Activated CD4-positive, alpha-beta memory T cell treated with anti-CD3 and anti-CD28 coated beads, Interleukin-2, amount 10 ng/mL, durations not matched to agents 7 days and 5 days (primary cell): ENCODE measurements at places on chromosomes 3 and 15. TPM values are rescaled to one million over a fixed set of nuclear protein-coding genes. Genes with fewer than 3 reads are reported as not detected.

DNA sequence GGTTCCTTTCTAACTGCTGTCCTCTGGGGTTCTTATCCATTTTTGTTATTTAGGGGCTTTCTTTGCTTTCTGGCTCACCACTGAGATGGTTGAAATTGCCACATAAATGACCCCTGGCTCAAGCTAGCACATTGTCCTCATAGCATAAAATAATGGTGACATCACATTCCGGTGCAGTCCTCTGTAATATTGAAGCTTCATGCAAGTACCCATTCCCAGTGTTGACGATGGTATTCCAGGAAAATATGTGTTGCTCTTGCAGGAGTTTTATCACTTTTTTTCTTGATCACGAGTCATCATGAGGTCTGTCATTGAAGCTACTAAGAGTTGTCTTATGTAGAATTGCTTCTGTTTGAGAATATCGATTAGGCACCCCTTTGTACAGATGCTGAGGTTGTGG is 56.1 kb downstream of the CRTC3 start:
- no peak overlapping the region for H3K4me3 ChIP-seq
- no peak overlapping the region for H3K27ac ChIP-seq
- H3K36me3 ChIP-seq, result peaks cover 67% of the 10 kb centered on the region
- peaks cover 49% of the 10 kb centered on the region for H3K4me1 ChIP-seq
- DNase-seq, result no peak

DNA sequence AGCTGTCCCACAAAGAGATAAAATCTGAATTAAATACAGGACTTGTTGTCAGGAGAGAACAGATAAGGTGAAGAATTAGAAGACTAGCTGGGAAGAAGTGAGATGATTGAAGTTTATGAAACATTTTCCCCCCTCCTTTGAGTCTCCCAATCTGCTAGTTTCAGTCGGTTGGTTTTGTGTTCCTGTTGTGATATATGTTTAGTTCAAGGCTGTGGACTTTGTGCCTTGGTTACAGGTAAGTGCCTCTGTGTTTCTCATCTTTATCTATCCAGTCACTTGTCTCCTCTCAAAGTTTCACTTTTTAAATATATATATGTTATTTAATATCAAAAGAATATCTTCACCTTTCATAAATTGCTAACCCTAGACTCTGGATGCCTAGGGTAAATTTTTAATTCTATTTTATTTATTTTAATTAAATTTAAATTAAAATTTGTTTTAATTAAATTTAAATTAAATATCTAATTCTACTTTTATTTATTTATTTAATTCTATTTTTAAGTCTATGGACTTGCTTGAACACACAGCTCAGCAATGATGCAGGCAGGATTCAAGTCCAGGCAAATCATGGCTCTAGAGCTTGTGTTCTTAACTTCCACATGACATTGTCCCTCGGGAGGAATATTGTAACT is 190.0 kb downstream of the FHIT start:
- DNase-seq, result no peak
- no peak overlapping the region for H3K27ac ChIP-seq
- H3K36me3 ChIP-seq, result no peaks in the 10 kb centered on the region
- no peak overlapping the region for H3K4me3 ChIP-seq

DNA sequence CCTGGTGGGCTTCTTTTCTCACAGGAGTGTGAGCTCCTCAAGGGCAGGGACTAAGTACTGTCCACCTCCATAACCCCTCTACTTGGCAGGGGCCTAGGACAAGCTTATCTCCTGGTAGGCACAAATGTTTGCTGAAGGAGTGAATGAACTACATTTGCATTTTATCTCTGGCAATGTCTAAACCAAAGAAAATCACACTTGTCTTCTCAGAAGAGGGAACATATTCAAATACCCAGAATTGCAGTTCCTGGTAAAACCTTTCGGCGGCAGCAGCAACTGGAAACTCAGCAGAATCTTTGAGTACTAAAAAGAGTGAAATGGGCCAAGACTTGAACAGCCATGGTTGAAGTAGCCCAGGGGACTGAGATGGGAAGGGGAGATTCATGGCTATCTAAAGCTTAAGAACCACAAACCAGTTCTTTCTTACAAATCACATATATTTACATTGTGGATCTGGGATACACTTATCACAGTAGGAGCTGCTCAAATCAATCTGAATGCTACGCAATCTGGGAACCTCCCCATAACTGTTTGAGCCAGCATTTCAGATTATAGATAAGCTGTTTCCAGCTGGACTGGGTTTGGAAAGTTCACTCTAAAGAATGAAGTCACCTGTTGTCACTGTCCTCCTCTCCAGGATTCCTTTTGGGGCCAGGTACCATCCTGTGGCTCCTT is 18.7 kb upstream of the PTPN9 start:
- H3K27me3 ChIP-seq, result no peaks in the 10 kb centered on the region
- peak overlapping the region; percentile 96 for H3K27ac ChIP-seq
- peaks cover 68% of the 10 kb centered on the region for H3K36me3 ChIP-seq
- H3K4me3 ChIP-seq, result peak overlapping the region; percentile 53

CPNE9 gene
- 0.33 TPM for total RNA-seq

PLSCR5 gene
- not detected for total RNA-seq
